Cortex of kidney (tissue), 1 donor: ENCODE measurements at places on chromosomes 7 and 10.

DNA sequence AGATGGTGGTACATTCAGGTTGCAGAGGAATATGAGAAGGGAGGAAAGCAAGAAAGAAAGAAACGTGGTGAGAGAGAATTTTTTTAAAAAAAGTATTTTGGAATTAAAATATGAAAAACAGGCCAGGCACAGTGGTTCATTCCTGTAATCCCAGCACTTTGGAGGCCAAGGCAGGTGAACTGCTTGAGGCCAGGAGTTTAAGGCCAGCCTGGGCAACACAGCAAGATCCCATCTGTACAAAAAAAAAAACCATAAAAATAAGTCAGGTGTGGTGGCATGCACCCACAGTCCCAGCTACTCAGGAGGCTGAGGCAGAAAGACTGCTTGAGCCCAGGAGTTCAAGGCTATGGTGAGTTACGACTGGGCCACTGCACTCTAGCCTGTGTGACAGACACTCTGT is 112.1 kb downstream of the PARD3 start:
- no peak for DNase-seq

- DNase-seq: no peak
Observed at GRCh38 chr7:151168003-151168786, 701 bp upstream of the GBX1 start.

GRCh38 chr7:361680-362401 is 71.9 kb downstream of the FOXL3 start:
- no peak for DNase-seq

- no peak for DNase-seq
Observed at GRCh38 chr10:93412801-93413200, 69.3 kb downstream of the MYOF start.

DNA sequence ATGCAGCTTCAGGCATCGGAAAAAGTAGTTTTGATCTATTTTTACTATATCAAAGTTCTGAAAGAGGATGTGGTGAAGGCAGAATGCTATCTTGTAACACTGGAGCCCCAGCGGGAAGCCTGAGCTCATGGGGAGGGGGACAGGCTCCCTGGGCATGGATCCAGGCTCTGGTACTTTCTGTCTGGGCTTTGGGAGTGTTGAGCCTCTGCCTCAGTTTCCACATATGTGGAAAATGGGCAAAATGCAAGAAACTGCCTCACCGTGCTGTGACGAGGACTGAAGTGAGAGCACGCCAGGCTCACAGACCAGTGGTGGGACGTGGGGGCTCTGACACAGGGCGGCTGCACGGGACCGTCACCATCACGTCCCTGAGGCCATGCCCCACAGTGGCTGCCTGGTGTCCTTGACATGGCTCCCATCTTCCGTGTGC is 182.9 kb upstream of the SHH start:
- no peak for DNase-seq

- no peak for DNase-seq
Observed at GRCh38 chr7:125326666-125327255, 397.1 kb upstream of the POT1 start.

GRCh38 chr7:47254081-47254977 is 327.6 kb downstream of the TNS3 start:
- peak; percentile 66 for DNase-seq

DNA sequence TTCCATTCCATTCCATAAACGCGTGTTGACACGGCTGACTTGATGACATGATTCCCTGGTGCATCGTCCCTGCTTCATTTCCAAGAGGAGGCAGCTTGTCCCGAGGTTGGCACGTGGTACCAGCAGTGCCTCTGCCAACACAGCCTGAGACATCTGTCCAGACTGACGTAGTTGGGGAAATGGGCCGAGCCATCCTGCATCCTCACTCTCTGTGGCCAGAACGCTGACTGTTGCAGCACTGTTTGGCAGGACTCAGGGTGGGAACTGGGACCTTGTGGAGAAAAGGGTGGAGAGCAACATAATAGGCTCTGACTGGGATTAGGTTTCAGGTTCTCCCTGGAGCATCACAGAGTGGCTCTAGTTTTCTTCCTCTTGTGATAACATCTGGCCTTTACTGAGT is 118.6 kb upstream of the BTBD16 start:
- no peak for DNase-seq
